ENCODE measurements at places on chromosomes 2 and 18.

DNA sequence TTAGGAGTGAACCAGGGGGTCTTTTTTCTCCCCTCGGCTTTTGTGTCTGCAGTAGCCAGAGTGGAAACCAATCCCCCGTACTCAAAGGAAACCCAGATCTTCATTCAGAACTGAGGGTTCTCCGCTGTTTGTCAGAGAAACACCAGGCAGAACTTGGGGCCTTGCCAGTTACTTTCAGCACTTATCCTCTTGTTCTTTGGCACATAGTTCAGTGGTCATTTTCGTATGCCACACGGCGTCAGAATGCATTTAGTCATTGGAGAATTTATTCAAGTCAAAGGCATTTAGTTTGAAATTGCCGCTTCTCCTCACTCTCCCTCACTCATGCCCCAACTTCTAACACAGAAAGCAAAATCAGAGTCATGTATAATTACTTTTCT is 102.9 kb downstream of the CABLES1 start:
- no peak for DNase-seq

DNA sequence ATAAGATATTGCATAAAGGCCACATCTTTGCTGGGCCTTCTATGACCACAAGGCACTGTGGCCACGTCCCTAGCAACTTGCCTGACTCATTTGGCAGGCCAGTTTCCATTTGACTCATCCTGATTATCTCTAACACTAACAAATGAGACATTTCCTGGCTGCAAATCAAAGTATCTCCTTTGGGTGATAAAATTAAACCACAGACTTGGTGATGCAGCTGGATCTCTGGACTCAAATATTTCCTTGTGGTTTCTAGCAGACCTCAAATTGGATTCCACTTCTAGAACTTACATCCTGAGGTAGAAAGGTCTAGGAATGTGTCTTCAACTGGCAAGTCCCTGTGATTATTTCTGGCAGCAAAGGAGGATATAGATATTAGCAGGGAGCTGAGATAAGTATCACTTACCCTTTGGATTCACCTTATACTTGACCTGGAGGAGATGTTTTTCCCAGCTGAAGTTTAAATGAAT is 167.9 kb upstream of the NXPH2 start:
- DNase-seq: peak; percentile 99

DNA sequence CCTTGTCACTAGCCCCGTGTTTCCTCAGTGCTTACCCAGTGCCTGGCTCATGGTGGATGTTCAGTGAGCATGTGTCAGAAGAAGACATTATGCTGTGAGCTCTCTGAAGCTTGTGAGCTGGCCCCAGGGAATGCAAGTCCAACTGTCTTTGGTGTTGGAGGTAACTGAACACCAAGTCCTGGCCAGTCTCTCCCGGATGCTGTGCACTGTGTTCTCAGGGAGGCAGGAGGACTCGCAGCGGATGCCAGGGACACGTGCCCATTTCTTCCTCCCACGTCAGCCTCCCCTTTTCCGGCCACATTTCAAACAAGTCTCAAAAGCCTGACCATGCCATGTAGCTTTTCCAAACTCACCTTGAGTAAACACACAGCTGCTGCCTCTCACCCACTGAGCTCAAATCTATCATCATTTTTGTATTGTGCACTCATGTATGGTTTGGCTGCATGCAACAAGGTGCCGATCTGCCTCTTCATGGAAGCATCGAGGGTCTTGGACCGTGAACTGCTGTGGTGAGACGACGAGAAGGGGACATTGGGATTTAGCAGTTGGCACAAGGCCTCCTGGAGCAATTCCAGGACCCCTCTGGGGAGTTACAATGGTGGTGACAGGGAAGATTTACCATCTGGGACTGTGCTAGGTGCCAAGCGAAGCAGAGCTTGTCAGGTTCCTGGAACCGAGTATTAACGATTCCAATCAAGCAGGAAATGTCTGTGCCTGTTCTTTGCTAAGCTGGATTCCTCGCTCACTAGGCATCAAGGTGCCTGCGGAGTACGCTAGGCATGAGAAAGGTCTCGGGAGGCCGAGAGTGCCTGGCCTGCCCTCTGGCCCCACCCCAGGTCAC is 44.4 kb upstream of the MGAT4A start:
- no peak for DNase-seq

DNA sequence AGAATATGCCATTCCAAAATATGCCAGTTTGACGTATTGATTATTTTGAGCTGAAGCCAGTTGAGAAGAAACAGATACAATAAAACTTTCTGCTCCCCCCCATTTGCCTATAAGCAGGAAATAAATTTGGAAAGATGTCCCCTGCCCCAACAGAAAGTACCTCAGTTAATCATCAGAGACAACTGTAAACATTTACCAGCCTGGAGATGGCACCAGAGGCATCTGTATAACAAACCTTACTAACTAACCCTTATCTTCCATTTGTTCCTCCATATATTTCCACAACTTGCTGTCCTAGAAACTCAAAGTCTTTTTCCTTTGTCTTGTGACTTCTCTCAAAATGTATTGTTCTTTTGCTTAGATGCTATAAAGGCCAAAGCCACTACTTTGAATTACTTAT is 93.8 kb downstream of the AKAIN1 start:
- no peak for DNase-seq

- DNase-seq: peak; percentile 6
Observed at GRCh38 chr18:26802330-26803200, 62.9 kb downstream of the AQP4 start.

DNA sequence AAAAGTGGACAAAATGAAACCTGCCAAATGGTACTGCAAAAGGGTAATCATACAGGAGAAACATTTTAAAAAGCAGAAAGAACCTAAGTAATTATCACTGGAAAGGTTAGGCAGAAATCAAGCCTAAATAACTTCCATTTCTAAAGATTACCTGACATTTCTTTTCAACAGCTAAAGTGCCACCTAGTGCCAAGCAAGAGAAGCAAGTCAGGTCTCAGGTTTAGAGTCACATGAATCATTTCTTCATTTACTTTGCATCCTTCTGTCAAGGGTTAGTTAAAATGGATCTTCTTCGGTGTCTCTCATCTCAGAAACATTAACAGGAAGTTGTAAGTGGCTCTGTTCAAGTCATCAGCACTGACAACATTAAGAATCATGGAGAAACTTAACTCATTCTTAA is 90.3 kb downstream of the AKAIN1 start:
- peak; percentile 4 for DNase-seq

GRCh38 chr2:129103936-129104878 is 785.5 kb upstream of the HS6ST1 start:
- DNase-seq: no peak

DNA sequence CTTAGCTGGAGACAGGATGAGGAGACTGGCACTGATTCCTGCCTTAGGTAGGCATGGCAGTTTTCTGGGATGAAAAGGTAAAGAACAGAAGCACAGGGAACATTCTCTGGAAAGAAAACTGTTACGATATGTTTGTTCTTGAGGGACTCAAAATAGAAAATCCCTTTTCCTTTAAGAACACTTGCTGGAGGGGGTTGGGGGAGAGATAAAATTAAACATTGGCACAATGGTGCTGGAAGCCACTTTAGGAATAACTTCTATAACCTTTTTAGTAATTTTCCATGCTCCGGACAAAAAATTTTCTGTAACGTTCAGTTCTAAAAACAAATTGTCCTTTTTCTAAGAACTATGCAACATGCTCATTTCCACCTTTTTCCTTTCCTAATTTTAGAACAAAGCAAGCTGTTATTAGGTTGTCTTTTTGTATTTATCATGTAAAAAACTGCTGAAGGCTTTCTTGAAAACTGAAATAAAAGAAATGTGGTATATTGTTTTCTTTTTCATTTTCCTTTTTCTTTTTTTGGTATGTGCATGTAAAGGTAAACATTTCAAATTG is 343.8 kb downstream of the EPHA4 start:
- DNase-seq: no peak

GRCh38 chr18:32135625-32136024 is 44.0 kb downstream of the RNF138 start:
- no peak for DNase-seq

GRCh38 chr2:96503637-96504243 is 1.4 kb downstream of the NEURL3 start:
- no peak for DNase-seq

GRCh38 chr2:635687-636621 is 41.3 kb downstream of the TMEM18 start:
- DNase-seq: no peak

- no peak for DNase-seq
Observed at GRCh38 chr2:181814057-181814491, 77.5 kb upstream of the ITPRID2 start.

DNA sequence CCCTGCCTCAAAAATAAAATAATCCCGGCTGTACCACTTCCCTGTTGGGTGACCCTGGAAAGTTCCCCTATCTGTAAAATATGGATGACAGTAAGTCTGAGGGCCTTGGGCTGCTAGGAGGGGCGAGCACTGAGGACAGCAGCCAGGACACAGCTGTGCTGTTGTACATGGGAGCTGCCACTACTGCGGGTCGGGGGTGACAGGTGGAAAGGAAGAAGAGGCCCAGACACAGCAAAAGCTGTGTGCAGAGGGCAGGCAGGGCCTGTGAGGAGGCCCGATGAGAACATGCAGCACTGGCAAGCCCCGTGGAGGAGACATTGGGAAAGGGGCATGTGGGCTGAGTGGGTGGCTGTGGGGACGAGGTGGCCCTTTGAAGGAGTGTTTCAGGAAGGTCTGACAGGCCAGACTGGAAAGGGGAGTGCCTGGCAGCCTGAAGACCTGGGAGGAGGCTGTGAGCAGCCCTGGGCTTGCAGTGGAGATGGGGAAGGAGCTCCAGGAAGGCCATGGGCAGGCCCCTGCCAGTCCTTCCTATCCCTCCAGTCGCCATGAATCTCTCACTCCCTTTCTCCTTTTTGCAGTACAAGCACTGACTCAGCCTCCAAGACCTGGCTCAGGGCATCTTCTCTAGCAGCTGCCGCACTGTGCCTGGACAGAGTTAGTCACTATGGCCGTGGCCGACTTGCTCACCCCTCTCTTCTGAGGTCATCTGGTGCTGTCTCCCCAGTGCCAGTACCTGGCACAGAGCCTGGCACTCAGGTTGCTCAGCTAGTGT is 28.9 kb upstream of the SEMA4C start:
- no peak for DNase-seq

DNA sequence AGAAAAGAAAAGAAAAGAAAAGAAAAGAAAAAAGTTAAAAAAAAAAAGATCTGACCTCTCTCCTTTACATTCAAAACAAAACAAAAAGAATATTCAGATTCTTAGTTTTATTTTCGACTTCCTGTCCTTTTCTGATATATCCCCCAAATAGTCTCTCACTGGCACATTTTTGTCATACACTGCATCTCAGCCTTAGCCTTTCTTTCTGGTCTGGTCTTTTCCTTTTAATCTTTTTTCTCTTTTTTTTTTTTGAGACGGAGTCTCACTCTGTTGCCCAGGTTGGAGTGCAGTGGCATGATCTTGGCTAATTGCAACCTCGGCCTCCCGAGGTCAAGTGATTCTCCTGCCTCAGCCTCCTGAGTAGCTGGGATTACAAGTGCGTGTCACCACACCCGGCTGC is 1.6 kb upstream of the RIOK3 start:
- DNase-seq: no peak

DNA sequence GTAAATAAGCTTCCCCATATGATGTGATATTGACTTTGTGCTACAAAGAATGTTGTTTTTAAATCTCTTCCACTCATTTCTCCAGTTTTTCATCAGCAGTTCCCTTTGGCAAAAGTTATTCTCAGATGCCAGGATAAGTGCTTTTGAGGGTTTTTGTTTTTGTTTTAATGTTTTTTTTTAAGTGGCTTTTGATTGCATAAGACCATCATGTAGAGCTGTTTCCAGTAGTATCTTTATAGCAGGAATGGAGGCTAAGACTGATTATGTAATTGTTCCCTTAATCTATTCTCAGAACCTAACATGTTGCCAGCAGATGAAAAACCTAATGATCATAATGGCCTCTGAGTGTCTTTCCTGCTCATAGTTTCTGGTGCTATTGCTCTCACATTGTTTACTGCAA is 77.9 kb downstream of the CABLES1 start:
- no peak for DNase-seq

- DNase-seq: no peak
Observed at GRCh38 chr2:234874347-234875046, 77.3 kb upstream of the SH3BP4 start.

- no peak for DNase-seq
Observed at GRCh38 chr2:44722026-44722625, 219.4 kb upstream of the SIX3 start.

DNA sequence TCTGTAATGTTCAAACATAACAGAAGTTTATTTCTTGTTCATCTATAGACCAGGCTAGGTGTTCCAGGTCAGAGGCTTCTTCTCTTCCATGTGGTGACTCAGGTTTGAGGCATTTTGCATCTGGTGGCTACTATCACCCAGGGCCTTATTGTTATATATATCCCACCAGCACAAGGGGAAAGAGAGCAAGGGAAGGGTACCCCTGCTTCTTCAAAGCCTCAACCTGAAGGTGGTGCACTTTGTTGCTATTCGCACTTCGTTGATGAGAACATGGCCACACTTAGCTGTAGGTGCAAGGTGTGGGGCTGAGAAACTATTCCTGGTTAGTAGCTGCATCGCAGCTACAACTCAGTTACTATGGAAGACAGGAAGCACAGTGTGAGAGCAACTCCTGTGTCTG is 27.4 kb upstream of the SLC3A1 start:
- peak; percentile 13 for DNase-seq

- no peak for DNase-seq
Observed at GRCh38 chr18:61679836-61680235, 213.0 kb downstream of the RNF152 start.

GRCh38 chr2:41595240-41595639 is 452.6 kb upstream of the PKDCC start:
- peak; percentile 44 for DNase-seq

GRCh38 chr2:72115110-72116080 is 32.3 kb downstream of the CYP26B1 start:
- DNase-seq: peak; percentile 99

- peak; percentile 24 for DNase-seq
Observed at GRCh38 chr18:7447318-7448028, 119.6 kb upstream of the PTPRM start.

GRCh38 chr18:73283032-73283431 is 415.2 kb upstream of the NETO1 start:
- DNase-seq: peak; percentile 94

DNA sequence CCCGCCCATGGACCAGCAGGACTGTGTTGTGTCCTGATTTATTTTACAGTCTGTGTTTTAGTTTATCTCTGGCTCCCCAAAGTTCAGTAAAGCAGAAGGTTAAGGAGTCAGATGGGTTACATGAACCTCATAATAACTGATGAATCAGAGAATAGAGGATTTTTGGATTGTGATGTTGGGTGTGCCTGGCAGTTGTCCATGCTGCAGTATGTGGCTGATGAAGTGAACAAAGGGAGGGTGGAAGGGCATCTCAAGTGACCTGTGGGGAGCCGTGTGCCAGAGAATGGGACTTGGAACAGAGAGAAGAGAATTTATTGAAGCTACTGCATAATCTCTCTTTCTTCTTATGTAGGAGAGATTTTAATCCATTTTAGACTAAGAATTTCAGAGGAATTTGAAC is 145.5 kb downstream of the MAP4K4 start:
- DNase-seq: peak; percentile 25

All from PC-3 (cell line).